Fibroblast of the aortic adventitia (primary cell): ENCODE measurements at places on chromosomes 12 and 14.
A peak's percentile ranks its signal among the peaks of the same experiment; 100 is the strongest.

DNA sequence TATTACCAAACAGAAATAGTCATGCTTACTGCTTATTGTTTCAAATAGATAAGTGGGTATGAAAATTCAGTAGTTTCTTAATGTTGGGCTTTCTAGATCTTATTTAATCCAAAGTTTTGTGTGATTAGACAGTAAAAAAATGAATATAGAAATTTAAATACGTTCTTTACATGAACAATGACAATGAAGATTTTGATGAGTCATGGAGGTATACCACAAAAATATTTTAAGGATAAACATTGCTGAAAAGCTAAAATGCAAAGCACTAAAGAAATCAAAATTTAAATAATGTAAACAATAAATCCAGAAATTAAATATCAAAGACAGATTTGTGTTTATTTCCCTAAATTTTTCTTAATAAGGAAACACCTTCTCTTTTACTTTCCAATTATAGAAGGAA is 78.3 kb downstream of the PIK3C2G start:
- DNase-seq, result no peak

GRCh38 chr12:128810182-128811127 is 13.3 kb downstream of the SLC15A4 start:
- peak; percentile 36 for DNase-seq

DNA sequence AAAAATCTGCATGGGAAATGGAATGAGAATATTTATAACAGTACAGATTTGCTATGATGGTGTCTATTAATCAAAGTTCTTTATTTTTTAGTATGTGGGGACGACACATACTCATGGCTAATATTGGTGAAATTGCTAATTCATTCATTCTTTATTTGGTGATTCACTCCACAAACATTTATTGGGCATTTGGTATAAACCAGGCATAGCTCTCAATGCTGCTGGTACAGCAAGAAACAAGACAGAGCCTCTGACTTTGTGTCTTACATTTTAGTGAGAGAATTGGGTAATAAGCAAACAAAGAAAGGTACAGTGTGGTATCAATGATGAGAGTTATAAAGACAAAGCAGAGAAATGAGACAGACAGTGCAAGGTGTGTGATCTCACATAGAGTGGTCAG is 129.5 kb downstream of the RGS6 start:
- no peak for DNase-seq

GRCh38 chr12:7395950-7396349 is 48.0 kb downstream of the CD163L1 start:
- no peak for DNase-seq

DNA sequence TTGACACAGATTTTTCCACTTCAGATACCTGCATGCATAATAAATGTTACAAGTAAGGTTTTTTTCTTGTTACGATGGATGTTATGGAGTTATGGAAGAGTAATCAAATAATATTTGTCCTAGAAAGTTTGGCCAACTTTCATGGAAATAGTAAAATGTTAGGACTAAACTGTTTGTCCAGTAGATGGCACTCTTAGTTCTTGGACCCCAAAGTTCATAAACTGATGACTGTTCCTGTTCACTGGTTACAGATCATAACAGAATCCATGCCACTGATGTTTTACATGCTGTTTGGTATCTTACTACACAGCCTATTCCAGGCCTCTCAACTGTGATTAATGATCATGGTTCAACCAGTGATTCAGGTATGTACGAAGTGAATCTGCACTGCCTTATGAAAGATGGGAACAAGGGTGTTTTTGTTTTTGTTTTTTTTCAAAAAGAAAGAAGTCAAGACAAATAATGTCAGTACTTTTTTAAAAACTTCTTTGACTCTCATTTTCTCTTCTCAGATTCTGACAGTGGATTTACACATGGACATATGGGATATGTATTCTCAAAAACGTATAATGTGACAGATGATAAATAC is 48.8 kb upstream of the SLCO1C1 start:
- peak; percentile 74 for DNase-seq

DNA sequence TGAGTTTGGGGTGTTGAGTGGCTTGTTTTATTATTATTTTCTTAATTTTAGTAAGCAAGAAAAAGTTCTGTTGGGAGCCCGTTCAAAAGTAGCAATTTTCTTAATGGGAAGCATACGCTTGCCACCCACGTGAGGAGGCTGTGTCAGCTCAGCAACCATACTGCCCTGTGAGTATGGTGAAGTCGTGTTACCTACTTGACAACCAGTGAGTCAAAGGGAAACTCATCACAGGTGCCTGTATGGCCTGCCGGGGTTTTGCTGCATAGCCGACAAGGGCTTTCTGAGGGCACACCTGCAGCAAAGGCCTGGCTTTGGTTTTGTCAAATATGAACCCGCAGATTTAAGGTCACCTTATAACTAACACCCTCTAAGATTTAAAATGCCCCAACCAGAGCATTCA is 31.1 kb downstream of the PITPNM2 start:
- DNase-seq, result no peak

DNA sequence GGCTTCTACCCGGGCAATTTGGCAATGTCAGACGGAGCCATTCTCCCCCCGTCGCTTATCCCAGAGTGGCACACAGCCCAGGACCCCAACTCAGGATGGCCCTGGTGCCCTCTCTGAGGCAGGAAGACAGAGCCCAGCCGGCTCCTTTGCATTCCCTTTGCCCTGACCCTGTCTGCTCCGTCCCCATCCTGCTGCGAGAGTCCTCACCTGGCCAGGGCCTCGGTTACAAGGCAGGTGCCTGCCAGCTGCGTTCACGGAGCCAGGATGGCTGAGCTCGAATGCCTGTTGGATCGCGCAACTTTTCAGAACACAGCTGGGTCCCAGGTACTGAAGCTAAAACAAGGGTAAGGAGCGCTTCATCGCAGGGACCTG is 18.6 kb downstream of the LRTM2 start:
- DNase-seq, result no peak

DNA sequence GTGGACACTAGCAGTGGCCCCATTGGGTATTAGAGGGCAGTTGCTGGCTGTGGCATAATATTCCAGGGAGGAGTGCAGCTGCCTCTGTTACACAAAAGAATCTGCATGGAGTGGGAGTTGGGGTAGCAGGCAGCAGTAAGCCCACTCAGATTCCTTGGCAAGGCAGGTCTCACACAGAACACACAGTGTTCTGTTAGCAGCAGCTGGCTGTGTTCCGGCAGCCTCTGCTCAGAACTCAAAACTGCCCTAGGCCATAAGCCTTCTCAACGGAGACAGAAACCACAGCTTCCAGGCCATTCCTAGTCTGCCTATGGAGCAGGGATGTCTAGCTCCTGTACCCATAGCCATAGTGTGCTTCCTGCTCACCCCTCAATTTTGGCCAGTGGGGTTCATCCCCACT is 1085.4 kb downstream of the SLC6A15 start:
- DNase-seq, result no peak
